ENCODE measurements at places on chromosomes 2 and 18. TPM values are rescaled to one million over a fixed set of nuclear protein-coding genes. Genes with fewer than 3 reads are reported as not detected.

DNA sequence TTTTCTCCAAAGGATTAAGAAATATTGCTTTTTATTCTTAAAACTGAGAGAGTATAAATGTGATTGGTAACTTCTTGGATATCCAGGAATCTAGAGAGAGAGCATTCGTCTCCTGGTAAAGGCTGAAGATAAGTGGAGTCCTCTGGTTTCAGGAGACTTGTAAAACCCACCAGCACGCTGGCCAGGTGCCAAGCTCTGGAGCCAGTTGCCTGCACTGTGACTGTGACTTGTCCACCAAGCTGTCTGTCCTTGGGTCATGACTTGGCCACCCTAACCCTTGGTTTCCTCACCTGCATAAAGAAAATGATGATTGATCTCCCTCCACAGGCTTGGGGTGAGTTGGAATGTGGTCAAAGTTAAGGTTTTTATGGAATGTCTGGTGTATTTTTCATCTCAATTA is 185.4 kb upstream of the NCKAP5 start:
- peak; percentile 28 for DNase-seq

DNA sequence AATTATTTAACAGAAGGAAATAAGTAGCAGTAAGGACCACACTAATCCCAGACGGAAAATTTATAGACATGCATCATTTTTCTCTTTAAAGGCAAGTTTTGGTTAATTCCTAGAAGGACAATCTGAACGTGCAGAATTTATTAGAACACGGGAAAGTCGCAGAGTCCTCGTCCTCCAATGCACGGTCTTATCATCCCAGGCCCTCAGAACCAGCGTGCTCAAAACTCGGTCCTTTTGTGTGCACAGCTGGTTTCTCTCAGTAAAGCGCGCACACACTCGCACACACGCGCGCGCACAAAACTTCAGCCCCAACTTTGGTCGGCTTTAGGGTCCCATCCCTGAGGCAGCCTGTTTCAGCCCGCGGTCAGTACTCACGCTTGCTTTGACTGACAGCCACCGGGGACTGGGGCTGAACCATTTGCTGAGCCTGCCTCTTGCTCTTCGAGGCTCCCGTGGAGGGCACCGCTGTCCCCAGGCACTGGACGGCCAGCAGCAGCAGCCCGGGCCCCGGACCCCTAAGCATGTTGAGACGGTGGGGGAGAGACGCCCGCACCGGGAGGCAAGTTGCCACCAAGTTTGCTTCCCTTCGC is 493 bp downstream of the FN1 start:
- DNase-seq, result peak; percentile 35

DNA sequence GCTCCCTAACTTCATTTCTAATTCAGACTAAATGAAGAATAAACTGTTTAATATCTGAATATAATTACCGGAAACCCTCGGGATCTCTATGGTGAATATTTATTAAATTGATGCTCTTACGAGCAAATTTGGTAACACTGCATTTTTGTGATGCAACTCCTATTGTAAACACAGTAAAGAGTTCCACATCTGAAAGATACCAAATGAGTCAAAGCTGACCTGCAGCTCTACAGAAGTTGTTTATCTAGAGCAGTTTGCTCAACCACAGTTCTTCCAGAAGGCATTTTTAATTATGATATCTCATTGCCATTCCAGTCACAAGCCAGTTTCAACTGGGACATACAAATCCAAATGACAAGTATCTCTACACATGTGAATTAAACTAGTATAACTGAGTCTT is 129.7 kb downstream of the PKP4 start:
- DNase-seq, result no peak

- peak; percentile 31 for DNase-seq
Measured at GRCh38 chr2:152038441-152038958, 60.3 kb downstream of the CACNB4 start.

DNA sequence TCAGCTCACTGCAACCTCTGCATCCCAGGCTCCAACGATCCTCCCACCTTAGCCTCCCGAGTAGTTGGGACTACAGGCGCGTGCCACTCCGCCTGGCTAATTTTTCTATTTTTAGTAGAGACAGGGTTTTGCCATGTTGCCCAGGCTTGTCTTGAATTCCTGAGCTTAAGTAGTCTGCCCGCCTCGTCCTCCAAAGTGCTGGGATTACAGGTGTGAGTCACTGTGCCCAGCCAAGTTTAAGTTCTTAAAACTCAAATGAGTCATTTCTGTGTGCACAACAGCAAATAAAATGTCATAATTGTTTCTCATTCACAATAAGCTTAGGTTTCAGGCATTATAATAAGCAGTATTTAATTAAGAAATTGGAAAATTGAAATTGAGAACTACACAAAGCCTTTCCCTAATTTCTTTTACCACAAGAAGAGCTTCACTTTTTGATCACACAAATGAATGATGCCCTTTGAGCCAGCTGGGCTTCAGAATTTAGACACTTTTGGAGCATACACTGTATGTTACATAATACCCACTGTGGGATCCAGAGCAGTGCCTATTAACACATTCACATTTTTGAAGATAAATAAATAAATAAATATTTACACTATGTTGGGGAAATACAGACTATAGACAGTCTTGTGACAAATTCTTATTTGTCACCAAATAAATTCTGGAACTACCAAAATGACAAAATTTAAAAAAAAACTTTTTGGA is 8.6 kb upstream of the ME2 start:
- no peak for DNase-seq

GRCh38 chr2:235508371-235509160 is 14.7 kb downstream of the AGAP1 start:
- DNase-seq, result no peak

DNA sequence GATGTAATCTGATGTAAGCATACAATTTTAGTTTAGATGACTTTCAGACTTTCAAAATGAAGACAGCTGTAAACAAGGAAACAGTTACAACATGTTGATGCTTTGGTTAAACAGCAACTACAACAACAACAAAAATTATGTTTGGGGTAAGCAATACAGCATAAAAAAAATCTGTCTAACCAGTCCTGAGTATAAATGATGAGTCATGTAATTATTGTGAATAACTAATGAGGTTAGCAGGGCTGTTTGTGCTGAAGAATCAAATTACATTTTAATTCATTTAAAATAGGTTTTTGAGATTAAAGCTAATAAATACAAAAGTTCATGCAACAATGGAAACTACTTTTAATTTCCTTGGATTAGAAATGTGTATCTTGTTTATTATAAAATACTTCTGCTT is 266.9 kb downstream of the LRP1B start:
- no peak for DNase-seq

DNA sequence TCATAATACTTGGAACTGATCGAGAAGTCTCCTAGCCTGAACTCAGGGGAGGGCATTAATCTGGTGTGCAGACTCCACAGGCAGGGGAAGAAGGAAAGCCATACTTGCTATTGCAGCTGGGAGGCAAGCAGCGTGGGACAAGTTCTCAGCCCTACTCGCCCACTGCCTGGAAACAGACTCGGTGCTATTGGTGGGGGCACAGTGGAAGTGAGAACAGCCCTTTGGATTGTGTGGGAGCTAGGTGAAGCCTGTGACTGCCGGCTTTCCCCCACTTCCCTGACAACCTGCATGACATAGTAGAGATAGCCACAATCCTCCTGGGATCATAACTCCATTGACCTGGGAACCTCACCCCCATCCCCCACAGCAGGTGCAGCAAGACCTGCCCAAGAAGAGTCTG is 301.3 kb downstream of the RIT2 start:
- DNase-seq, result no peak

GRCh38 chr18:8424481-8424880 is 184.8 kb upstream of the RAB12 start:
- no peak for DNase-seq

- no peak for DNase-seq
Measured at GRCh38 chr2:4047961-4048891, 344.9 kb downstream of the DCDC2C start.

DNA sequence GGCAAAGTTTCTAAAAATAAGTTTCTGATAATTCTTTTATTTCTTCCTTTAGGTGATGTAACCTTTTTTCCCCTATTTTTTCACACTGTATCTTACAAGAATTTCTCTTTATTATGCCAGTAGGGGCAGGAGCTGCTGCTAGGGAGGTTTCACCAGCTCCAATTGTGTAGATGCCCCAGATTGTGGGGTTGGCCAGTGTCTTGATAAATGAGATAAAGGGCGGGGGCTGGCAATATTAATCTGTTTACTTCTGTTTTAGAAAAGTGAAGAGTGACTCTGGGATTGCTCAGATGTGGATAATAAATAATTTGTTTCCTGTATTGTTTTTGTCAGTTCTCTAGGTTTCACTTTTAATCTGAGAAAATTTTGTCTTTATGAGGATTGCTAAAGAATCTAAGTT is 190.4 kb downstream of the MC4R start:
- DNase-seq, result no peak

DNA sequence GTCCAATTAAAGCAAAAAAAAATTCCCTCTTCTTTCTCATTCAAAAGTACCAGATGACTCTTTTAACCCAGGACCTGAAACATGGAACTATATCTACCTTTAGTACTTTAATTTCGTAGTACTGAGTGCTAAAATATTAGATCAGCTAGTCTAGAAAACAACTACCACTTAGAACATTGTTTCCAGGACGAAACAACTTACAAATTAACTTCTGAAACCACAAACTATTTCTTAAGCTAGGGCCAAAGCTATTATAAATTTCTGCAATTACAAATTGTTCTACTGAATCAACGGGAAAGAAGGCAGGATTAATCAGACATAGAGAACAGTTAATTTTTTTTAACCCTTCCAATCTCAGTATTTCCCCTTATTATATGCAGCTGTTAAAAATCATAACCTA is 39.9 kb downstream of the DARS1 start:
- DNase-seq, result no peak

DNA sequence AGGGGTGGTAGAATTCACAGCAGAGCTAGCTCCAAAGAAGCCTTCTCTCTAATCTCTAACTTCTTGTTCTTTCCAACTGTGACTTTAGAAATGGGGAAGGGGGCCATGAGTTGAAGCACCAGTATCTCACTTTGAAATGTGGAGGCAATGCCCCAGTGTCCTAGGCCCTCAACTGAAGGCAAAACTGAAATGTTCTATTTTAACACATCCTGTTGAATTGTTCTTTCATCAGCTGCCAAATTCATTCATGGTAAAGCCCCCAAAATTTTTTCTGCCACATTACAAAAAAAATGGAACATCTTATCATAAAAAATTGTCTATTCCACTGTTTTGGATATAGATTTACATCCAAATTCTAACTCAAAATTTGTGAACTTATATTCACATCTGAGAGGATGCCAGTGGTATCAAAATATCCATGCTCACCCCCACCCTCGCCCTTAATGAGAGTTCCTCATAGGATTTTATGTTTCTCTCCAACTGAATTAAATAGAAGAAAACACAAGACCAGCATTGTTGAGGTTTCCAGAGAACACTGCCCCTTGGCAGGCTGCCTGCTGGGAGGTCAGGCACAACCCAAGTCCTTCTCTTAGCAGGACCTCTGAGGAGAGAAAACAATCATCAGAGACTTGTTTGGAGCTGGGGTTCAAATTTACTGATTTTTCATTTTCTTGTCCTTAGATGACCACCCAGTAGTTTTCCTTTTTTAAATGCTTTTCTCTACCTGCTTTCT is 147.4 kb upstream of the PGAP1 start:
- peak; percentile 54 for DNase-seq

GRCh38 chr2:12199491-12200211 is 453.2 kb downstream of the LPIN1 start:
- no peak for DNase-seq

GRCh38 chr2:176415937-176416499 is 146.8 kb downstream of the MTX2 start:
- DNase-seq, result no peak

- no peak for DNase-seq
Measured at GRCh38 chr2:39377226-39377939, 59.7 kb downstream of the MAP4K3 start.

DNA sequence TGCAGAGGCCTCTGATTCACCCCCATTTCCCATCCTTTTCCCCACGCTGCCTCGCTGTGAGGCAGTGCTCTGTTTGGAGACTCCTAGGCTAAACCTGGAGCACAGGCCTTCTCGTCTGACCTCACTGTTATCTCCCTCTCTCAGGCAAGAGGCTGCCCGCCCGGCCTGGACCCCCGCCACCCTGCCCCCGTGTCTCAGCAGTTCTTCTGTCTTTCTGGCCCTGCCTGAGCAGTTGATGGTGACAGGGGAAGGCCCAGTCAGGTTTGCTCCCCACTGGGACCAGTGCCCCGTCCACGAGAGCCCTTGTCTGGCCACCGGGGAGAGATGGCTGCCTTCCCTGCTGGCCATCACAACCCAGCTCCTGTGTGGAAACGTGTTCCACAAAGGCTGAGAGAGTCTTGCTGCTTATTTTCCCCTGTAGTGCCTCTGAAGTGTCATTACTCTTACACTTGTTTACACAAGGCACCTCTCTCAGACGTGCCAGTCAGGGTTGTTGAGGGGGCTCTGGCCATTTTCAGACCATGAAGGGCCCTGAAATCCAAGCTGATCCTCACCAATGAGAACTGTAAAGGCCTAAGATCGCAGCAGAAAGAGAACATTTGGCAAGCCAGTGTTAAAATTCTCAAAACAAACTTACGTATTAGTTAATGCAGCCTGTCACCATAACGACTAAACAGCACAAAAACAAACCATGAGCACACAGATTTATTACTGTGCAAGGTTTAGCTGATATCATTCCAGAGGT is 210.9 kb downstream of the NDUFA10 start:
- no peak for DNase-seq

DNA sequence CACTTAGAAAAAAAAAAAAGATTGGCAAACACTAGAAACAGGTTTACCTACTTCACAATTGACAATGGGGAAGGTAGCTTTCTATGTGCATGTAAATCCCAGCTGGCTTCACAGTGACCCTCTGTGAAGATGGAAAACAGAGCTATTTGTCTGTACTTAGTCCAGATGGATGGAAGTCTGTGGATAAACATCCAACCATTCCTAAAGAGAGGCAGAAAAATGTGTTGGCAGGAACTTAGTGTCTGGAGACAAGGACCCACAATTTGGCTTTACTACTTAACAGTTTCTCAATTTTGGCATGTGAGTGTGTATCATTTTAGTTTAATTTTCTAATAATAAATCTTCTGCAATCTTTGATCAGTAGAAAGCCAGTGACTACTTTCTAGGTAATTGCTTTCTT is 154.4 kb downstream of the RAD51AP2 start:
- DNase-seq, result no peak

SMYD1 gene
- 378 TPM for total RNA-seq

BOLL gene
- total RNA-seq, result not detected

OSBPL6 gene
- 6.5 TPM for total RNA-seq

TCF23 gene
- 0.13 TPM for total RNA-seq

CAPN14 gene
- total RNA-seq, result 0.25 TPM

UCN gene
- 1.1 TPM for total RNA-seq

PJVK gene
- total RNA-seq, result 0.57 TPM

Data from heart right ventricle (tissue), 16 donors.